Activated CD4-positive, alpha-beta T cell treated with anti-CD3 and anti-CD28 coated beads, Interleukin-2, amount 50 U/mL, for 1 hour (primary cell): ENCODE measurements at places on chromosomes 2 and 18.
A peak's percentile ranks its signal among the peaks of the same experiment; 100 is the strongest.

GRCh38 chr2:138919120-138919747 is 139.0 kb upstream of the NXPH2 start:
- no peak for DNase-seq

GRCh38 chr2:107364361-107364950 is 462.2 kb upstream of the RGPD4 start:
- DNase-seq, result no peak

DNA sequence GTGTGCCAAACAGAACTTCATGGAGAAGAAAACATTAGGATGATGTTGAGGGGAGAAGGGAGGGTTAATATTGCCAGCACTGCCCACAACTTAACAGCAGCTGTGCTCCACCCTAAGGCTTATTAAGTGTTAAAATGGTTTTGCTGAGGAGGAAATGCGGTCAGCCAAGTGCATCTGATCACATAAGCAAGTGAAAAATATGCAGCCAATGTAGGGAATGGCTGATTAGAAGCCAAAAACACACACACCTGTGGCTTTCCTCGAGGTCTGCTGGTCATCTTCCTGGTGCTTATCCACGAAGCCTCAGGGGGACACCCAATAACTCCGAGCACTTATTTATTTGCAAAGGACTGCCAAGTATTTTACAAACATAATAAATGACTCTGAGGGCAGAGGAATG is 66.3 kb upstream of the GPR45 start:
- DNase-seq, result no peak

DNA sequence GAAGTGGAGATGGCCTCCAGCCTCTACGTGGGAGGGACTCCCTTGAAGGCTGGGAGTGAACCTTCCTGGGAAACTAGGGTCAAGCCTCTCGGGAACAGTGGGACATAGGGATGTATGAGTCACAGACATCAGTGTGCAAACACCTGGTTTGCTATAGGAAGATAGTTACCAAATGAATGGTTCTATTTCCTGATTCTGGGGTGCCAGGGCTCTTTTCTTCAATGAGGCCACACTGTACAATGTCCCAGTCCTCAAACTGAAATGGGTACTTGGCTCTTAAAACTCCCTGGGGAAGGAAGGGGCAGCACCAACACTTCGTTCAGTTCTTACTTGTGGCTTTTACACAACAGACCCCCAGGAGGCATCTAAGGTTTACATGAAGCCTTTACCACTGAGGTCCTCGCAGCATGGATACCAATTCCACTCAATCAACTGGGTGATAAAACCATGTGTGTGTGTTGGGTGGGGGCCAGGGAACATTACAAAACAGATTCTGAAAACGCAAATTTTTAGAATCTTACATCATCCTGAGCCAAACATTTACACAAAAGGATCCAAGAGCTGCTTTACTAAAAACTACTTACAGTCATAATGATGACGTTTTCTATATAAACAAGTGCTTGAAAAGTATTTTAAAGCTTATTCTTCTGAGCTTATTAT is 10.4 kb downstream of the ERFE start:
- DNase-seq, result no peak

- peak; percentile 37 for DNase-seq
Measured at GRCh38 chr2:233247744-233248143, 3.7 kb upstream of the ATG16L1 start.

GRCh38 chr2:48728295-48728694 is 27.2 kb downstream of the LHCGR start:
- DNase-seq, result no peak

- no peak for DNase-seq
Measured at GRCh38 chr2:38912619-38913018, 22.9 kb downstream of the ARHGEF33 start.

DNA sequence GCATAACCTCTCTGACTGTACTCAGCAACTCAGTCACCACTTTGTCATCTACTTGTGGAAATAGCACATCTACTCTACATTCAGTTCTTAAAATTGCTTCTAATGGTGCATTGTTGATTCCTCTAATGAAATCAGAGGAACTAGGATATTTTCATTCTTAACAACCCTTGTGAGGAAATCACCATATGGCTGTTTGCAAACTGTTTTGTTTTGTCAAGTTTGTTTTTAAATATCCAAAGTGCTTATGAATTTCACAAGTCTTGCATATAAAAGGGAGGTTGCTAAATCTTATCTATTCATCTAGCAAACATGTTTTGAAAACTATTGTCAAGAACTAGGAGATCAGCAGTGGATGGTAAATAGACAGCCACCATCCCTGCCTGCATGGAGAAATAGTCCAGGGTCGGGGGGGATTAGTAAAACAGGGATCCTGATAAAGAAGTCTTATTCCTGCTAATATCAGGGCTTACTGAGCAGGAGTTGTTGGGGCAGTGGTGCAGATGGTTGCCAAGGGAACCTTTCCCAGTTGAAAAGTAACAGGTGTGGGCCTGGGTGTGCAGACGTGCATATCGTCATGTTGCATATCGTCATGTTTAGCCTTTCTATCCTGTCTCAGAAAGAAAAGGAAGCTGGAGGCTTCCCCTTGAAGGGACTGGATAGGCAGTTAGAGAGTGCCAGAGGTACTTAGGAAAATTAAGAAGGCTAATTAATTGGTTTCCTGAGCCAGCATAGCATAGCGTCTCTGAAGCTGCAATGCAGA is 7.5 kb upstream of the MYO3B start:
- DNase-seq, result no peak

DNA sequence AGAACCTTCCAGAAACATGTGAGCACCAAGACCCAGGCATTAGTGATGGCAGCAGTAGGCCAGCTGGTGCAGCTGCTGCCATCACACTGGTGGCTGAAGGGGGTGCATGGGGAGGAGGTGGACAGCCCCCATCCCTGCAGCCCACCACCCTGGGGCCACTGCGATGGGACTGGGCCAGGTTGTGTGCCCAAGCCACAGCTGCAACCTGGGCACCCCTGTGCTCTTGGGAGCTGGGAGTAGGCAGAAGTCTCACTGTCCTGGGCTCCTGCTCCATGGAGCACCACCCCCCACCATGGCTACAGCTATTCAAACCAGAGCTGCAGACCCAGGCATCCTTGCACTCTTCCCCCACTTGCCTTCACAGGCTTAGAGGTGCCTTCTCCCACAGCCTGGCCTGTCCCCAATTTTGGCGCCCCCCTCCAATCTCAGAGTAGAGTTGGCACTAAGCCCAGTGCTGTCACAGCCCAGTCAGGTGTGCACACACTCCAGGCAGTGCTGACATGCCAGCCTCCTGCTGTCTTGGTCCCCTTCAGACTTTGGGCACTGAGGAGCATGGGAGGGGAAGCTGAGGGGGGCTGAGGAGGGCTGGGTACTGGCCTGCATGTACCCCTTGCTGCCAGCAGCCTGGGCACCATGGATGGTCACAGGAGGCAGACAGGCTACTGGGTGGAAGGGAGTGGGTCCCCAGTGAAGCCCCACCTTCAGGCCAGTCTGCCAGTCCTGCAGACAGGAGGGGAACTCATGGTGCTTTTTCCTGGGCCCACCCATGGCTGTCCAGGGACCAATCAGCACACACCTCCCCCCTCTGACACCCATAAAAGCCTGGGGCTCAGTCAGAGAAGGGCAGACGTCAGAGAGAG is 67.1 kb downstream of the CYP26B1 start:
- no peak for DNase-seq

- DNase-seq, result no peak
Measured at GRCh38 chr2:200298816-200299215, 7.7 kb upstream of the SPATS2L start.

GRCh38 chr18:47975105-47975504 is 44.6 kb upstream of the SMAD2 start:
- DNase-seq, result no peak

- DNase-seq, result no peak
Measured at GRCh38 chr2:98164256-98164655, 77.3 kb downstream of the VWA3B start.

DNA sequence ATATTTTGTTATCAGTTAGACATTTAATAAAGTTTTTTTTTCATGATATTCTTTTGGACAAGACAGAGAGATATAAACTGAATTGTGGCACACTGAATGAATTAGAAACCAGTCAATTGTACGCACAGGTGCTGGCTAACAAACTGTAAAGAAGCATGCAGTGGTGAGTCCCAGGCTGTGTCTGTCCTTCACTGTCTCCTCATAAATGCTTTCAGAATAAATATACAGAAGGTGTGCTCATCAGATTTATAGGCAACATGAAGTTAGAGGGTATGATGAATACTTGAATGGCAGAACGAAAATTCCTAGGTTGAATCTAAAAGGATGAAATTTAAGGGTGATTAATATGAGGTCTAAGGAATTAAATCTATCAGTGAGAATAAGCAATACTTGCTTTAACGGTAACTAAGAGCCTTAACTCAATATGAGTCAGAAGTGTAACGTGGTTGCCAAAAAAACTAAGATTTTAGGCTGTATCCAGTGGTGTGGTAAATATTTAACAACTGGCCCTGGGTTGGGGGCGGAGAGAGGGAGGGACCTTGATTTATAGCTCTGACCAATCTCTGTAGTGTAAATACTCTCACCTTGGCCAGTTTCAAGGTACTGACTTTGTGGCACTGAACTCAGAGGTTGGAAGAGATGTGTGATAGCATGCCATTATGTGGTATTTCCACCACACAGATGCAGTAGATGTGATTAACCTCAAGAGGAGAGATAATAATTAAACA is 41.9 kb upstream of the AAK1 start:
- DNase-seq, result no peak

- no peak for DNase-seq
Measured at GRCh38 chr18:577643-578375, 2.4 kb upstream of the CETN1 start.

GRCh38 chr2:32678825-32679224 is 51.0 kb downstream of the TTC27 start:
- no peak for DNase-seq

- no peak for DNase-seq
Measured at GRCh38 chr18:46767217-46767616, 10.4 kb upstream of the ST8SIA5 start.

DNA sequence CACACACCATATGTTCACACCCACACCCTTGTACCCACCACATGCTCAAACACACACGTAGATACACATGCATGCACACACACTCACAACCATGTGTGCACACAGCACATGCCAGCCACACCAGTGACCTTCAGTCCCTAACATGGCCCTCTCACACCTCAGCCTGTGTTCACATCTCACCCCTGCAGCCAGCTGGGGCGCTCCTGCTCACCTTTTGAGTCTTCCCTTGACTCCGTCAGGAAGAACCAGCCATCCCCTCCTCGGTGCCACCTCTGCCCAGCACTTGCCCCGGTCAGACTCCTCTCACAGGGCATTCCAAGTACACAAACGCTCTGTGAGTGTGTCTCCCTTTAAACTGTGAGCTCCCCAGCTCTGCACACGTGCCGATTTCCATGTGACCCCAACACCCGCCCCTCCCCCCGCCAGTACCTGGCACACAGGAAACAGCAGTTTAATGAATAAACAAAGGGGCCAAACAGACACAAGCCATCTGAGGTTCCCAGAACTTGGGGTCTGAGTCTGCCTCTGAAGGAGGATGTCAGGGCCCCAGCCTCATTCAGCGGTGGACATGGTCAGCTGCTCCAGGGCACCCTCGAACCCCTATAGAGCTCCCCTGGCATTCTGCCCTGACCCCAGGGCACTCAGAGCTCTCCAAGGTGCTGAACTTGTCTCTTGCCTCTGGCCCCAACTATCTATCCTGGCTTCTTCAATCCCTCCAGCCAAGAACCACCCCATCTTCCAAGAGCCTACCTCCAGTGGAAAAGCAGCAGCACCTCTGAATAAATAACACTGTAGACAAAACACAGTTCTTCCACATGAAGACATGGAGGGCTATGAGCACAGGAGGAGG is 252.9 kb downstream of the ATAD2B start:
- no peak for DNase-seq

DNA sequence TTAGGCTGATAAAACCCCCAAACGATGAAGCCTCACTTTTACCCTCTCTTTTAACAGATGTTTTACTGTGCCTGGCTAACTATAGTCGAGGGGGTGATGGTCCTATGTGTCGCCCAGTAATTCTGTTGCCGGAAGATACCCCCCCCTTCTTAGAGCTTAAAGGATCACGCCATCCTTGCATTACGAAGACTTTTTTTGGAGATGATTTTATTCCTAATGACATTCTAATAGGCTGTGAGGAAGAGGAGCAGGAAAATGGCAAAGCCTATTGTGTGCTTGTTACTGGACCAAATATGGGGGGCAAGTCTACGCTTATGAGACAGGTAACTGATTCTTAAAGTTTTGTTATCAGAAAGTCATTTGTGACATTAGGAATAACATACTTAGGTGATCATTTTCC is 20.4 kb downstream of the MSH6 start:
- no peak for DNase-seq

DNA sequence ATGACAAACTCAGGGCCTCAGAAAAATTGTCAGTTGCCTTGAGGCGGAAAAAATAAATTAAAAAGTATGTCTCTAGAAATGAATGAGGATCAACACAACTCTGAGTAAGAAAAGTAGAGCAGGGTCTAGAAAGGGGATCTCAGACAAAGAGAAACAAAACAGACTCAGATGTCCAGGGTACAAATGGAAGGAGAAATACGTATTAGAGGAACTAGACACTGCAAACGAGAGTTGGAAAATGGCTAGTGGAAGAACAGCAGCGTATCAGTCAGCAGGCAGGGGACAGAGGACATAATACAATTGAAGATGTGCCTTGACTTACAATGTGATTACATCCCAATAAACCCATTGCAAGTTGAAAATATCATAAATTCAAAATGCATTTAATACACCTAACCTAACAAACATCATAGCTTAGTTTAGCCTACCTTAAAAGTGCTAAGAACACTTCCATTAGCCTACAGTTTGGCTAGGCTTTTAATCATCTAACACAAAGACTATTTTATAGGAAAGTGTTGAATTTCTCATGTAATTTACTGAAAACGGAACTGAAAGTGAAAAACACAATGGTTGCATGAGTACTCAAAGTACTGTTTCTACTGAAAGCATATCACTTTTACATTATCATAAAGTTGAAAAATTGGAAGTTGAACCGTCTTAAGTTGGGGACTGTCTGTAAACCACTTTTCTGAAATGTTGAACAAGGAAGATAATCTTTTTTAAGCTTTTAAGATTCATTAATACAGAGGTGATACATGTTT is 182.8 kb downstream of the NBAS start:
- no peak for DNase-seq

DNA sequence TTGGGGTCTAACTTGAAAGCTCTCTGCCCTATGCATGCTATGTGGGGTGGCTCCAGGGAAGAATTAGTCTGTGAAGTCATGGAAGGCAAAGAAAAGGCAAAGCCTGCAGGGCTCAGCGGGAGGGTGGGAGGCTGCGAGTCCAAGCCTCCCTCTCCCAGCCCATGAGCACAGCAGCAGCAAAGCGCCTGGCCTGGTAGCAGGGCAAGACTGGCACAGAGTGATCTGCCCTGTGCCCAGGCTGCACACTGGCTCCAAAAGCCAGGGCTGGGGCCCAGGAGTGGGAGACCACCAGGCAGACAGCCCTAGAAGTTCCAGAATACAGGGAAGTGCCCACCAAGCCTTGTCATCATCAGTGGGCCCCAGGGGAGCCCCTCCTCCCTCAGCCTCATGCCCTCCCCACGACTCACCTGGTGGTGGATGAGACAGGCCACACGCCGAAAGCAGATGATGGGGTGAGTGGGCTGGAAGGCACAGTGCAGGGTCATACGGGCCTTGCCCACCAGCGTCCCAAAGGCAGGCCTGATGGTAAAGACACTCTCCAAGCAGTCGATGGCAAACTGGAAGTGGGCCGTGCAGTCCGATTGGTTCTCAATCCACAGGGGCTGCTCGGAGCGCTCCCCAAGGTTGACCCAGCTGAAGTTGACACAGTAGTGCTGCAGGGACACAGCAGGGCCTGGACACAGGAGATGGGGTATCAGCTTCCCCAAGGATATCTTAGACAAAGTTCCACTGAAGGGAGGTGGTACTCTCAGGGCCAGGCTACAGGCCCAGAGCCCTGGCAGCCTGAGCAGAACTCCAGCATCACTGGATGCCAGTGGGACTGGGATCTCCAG is 12.1 kb downstream of the CFAP65 start:
- no peak for DNase-seq
